Natural killer cell treated with Interleukin-12 subunit alpha and Interleukin-12 subunit beta and Interleukin-15 and Interleukin-18, amount 100 ng/mL, for 72 hours (primary cell): ENCODE measurements at places on chromosomes 4 and X. TPM values are rescaled to one million over a fixed set of nuclear protein-coding genes. Genes with fewer than 3 reads are reported as not detected.

The SERTM2 gene
- not detected for total RNA-seq

The MAGEA2B gene
- not detected for total RNA-seq

The BMPR1B gene
- total RNA-seq = not detected

The KCND1 gene
- total RNA-seq = 6.2 TPM

DNA sequence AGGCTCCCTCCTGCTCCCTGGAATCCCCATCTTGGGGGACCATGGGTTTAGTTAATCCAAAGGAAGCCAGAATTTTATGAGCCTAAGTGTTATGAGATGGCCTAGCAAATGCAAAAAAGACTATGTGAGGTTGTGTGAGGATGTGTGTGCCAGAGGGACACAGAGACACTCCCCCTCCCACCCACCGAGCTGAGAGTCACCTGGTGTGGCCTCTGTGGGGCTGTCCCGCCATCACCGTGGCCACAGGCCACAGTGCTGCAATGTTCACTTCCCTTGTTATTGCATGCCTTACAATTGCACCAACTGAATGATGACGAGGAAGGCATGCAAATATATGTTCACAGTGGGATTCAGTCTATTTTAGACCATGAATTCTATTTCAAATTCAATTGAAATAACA is 601 bp upstream of the FGFBP2 start:
- no peaks in the 10 kb centered on the region for H3K27me3 ChIP-seq
- peak overlapping the region; percentile 85 for H3K27ac ChIP-seq
- peaks cover 65% of the 10 kb centered on the region for H3K4me1 ChIP-seq

GRCh38 chr4:173272996-173273395 is 61.2 kb downstream of the HMGB2 start:
- no peaks in the 10 kb centered on the region for H3K36me3 ChIP-seq
- no peaks in the 10 kb centered on the region for H3K27me3 ChIP-seq
- no peak overlapping the region for H3K27ac ChIP-seq
- DNase-seq = no peak

- no peaks in the 10 kb centered on the region for H3K4me1 ChIP-seq
- no peak for DNase-seq
- H3K27ac ChIP-seq = no peak overlapping the region
- no peaks in the 10 kb centered on the region for H3K27me3 ChIP-seq
Measured at GRCh38 chrX:10367406-10367805, 210.6 kb downstream of the CLCN4 start.

DNA sequence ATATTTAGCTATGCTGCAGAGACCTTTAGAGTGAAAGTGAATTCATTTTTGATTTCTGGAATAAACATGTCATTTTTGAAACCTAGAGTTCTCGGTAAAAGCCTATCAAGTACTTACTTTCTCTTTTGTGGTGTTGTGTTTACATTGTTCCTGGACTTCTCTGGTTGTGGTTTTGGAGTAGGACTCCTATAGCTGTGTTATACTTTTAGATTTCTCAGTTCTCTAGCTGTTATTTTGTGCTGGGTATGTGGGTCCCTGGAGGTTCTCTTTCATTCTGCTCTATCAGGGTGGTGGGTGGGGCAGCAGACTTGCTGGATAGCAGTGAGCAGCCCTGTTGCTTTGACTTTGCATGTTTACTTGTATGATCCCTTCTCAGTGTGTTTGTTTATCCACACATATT is 25.6 kb upstream of the MSMO1 start:
- H3K4me3 ChIP-seq = peak overlapping the region; percentile 47
- DNase-seq = no peak
- H3K27ac ChIP-seq = peak overlapping the region; percentile 20
- no peaks in the 10 kb centered on the region for H3K27me3 ChIP-seq
- peaks cover 10% of the 10 kb centered on the region for H3K36me3 ChIP-seq

DNA sequence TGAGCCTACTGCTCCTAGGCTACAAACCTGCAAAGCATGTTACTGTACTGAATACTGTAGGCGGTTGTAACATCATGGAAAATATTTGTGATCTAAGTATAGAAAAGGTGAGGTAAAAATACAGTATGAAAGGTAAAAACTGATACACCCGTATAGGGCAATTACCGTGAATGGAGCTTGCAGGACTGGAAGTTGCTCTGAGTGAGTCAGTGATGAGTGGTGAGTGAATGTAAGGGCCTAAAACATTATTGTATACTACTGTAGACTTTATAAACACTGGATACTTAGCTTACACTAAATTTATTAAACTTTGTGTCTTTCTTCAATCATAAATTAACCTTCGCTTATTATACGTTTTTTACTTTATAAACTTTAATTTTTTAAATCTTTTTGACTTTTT is 3.7 kb downstream of the KIF4A start:
- no peaks in the 10 kb centered on the region for H3K27me3 ChIP-seq
- no peak for DNase-seq
- no peak overlapping the region for H3K4me3 ChIP-seq
- H3K36me3 ChIP-seq = no peaks in the 10 kb centered on the region
- H3K4me1 ChIP-seq = no peaks in the 10 kb centered on the region
- no peak overlapping the region for H3K27ac ChIP-seq

DNA sequence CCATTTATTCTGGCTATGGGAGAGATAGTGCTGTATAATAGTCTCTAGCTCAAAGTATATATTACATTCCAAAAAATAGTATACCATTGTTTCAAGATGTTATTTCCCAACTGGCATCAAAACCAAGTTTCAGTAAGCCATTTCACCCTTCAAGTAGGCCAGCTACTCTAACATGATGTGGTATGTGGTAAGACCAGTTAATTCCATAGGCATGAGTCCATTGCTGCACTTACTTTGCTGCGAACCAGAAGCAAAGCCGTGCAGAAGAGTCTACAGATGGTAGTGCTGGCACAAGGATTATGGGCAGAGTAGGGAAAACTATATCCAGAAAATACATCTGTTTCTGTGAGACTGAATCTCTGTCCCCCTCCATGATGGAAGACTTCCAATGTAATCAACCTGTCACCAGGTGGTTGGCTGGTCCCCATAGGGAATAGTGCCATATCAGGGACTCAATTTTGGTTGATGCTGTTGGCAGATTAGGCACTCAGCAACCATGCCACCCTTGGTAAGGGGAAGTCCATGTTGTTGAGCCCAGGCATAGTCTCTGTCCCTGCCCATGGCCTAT is 49.8 kb upstream of the HSD17B10 start:
- no peak overlapping the region for H3K4me3 ChIP-seq
- H3K27me3 ChIP-seq = peaks cover 11% of the 10 kb centered on the region
- H3K36me3 ChIP-seq = no peaks in the 10 kb centered on the region

GRCh38 chrX:106932960-106933537 is 12.8 kb downstream of the CLDN2 start:
- no peaks in the 10 kb centered on the region for H3K36me3 ChIP-seq
- no peaks in the 10 kb centered on the region for H3K27me3 ChIP-seq
- no peak overlapping the region for H3K27ac ChIP-seq
- DNase-seq = no peak
- H3K4me1 ChIP-seq = no peaks in the 10 kb centered on the region

DNA sequence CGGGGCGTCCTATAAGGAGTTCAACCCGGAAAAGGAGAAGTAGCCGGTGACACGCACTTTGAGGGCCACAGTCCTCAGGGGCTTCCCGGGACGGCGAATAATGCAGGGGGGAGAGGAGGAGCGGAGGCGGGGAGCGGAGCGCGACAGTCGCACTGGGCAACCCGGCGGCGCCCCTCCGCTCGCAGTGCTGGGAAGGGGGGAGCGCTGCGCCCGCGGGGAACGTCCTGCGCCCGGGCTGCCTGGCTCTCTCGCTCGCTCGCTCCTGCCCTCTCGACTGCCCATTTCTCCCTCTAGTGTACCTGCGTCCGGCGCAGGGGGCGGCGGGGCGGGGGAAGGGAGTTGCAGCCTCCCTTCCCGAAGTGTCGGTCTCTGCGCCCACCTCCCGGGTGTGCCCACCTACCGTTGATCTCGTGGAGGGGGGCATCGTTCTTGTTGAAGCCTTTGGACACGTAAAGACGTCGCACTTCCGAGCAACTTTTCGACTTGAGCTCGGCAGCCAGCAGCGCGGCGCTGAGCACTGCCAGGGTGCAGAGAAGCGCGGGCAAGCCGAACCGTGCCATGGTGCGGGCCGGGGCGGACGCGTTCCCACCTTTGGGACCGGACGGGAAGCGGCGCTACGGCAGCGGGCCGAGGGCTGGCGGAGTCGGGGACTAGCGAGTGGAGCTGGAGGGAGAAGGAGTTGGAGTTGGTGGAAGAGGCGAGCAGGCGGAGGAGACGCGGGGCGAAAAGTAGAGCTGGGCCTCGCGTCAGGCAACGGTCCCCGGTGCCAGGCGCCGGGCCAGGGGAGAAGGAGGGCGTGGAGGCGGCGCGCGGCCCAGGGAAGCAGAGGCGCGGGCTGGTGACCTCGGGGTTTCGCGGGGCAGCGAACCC is 648 bp downstream of the GPC4 start:
- H3K27me3 ChIP-seq = peaks cover 31% of the 10 kb centered on the region
- no peaks in the 10 kb centered on the region for H3K36me3 ChIP-seq
- H3K27ac ChIP-seq = no peak overlapping the region
- DNase-seq = no peak
- no peak overlapping the region for H3K4me3 ChIP-seq

- H3K27me3 ChIP-seq = no peaks in the 10 kb centered on the region
- H3K27ac ChIP-seq = no peak overlapping the region
- no peak overlapping the region for H3K4me3 ChIP-seq
- DNase-seq = no peak
- peaks cover 41% of the 10 kb centered on the region for H3K4me1 ChIP-seq
Measured at GRCh38 chr4:101236097-101236496, 111.2 kb downstream of the PPP3CA start.

- no peak for DNase-seq
- no peaks in the 10 kb centered on the region for H3K4me1 ChIP-seq
- no peaks in the 10 kb centered on the region for H3K27me3 ChIP-seq
Measured at GRCh38 chrX:112662559-112663427, 16.9 kb downstream of the LHFPL1 start.

GRCh38 chr4:85446141-85446861 is 28.6 kb upstream of the ARHGAP24 start:
- no peaks in the 10 kb centered on the region for H3K27me3 ChIP-seq
- DNase-seq = no peak

DNA sequence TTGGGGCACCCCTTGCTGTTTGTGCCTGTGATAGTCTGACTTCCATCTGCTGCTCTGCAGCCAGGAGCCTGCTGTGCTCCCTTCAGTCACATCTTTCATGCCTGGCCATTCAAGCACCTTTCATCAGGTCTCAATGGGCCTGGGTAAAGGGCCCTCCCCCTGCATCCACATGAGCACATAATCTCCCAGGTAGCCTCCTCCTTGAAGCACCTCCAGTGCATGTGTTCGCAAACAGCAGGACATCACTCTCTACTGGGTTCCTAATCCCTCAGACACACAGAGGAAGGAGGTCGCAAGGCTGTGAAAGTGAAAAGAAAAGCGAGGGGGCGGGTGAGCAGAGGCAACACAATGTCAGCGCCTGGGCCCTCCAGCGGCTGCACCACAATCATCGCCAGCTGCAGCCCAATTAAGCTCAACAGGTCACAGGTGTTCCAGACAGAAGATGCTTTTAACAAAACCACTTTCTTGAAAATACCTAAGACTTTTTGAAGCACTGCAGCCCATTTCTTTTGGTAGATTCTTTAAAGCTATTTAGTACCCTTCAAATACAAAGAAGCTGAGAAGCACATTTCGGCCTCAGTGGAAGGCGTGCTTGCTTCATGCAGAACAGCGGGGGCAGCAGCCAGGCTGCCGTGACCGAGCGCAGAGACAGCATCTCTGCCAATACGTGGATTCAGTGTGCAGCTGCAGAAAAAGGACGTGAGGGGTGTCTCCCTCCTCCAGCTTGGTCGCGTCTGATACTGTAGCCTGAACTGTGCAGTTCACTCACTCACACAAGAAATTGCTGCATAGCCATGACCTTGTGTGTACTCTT is 92.2 kb upstream of the SPRY1 start:
- H3K27me3 ChIP-seq = no peaks in the 10 kb centered on the region
- no peak overlapping the region for H3K4me3 ChIP-seq
- DNase-seq = no peak
- peaks cover 29% of the 10 kb centered on the region for H3K4me1 ChIP-seq
- H3K36me3 ChIP-seq = no peaks in the 10 kb centered on the region
- H3K27ac ChIP-seq = peak overlapping the region; percentile 44

DNA sequence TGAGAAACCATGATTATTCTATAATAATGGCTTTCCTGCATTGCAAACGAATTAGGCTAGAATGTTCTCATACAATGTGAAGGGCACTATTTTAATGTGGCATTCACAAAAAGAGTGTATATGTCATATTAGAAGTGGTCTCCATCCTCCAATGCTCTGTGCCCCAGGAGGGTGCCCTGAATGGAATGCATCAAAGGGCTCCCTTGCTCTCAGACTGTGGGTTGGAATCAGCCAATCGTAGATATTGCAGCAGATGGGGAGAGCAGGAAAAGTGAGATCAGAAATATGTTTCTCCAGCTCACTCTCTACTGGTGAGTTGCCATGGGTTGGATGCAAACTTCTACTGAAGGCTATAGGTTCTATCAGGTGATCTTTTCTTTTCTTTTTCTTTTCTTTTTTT is 11.9 kb upstream of the NSUN7 start:
- no peaks in the 10 kb centered on the region for H3K36me3 ChIP-seq
- DNase-seq = no peak
- peaks cover 21% of the 10 kb centered on the region for H3K27me3 ChIP-seq

GRCh38 chr4:8115916-8116315 is 42.7 kb downstream of the ABLIM2 start:
- peaks cover 5% of the 10 kb centered on the region for H3K27me3 ChIP-seq
- H3K36me3 ChIP-seq = no peaks in the 10 kb centered on the region
- H3K27ac ChIP-seq = no peak overlapping the region
- H3K4me1 ChIP-seq = peaks cover 17% of the 10 kb centered on the region
- no peak overlapping the region for H3K4me3 ChIP-seq

- DNase-seq = no peak
- no peaks in the 10 kb centered on the region for H3K4me1 ChIP-seq
- no peak overlapping the region for H3K27ac ChIP-seq
- peaks cover 13% of the 10 kb centered on the region for H3K27me3 ChIP-seq
- no peak overlapping the region for H3K4me3 ChIP-seq
Measured at GRCh38 chr4:46870411-46870810, 38.6 kb downstream of the COX7B2 start.

DNA sequence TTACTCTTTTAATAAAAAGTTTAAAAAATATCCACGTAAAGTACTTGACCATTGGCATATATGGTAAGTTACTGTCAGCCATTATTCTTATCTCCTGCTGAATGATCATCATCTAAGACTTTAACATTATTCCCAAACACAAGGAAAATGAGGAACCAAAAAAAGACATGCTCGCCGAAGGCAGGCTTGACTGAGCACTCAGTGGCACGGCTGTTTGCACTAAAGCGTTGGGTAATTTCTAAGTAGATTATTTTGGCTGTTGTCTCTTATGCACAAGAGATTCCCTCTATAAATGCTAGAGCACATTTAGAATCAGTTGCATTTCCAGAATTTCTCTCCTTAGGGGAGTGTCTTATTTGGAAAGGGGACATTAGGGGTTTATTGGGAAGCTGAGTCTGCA is 82.8 kb downstream of the CHRNA9 start:
- H3K27ac ChIP-seq = no peak overlapping the region
- no peak for DNase-seq
- no peaks in the 10 kb centered on the region for H3K4me1 ChIP-seq
- H3K27me3 ChIP-seq = peaks cover 8% of the 10 kb centered on the region
- H3K36me3 ChIP-seq = no peaks in the 10 kb centered on the region
- H3K4me3 ChIP-seq = no peak overlapping the region

DNA sequence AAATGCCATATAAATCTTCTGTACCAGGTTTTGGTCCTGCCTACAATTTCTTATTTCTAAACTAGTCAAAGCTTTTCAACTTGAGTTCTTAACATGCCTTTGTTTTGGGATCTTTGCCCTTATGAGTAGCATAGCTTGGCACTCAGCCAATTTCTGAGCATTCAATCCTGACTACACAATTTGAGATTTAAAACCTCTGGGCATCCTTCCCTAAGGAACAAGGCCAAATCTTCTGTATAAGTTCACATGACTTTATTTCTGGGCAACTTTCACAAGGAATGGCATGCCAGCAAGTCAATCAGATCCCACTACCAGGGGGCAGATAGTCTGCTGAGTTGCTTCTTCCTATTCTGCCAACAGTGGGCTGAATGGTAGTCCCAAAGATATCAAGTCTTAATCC is 254.2 kb downstream of the ADAMTS3 start:
- no peak overlapping the region for H3K27ac ChIP-seq
- H3K4me3 ChIP-seq = no peak overlapping the region
- peaks cover 8% of the 10 kb centered on the region for H3K27me3 ChIP-seq
